ENCODE measurements at places on chromosomes 5 and 9. TPM values are rescaled to one million over a fixed set of nuclear protein-coding genes. Genes with fewer than 3 reads are reported as not detected.

- no peaks in the 10 kb centered on the region for H3K27me3 ChIP-seq
- no peak for DNase-seq
- H3K36me3 ChIP-seq = no peaks in the 10 kb centered on the region
- H3K4me3 ChIP-seq = no peak overlapping the region
These were observed 190.4 kb downstream of the EPB41L4A start for GRCh38 chr5:112228667-112229066.

DNA sequence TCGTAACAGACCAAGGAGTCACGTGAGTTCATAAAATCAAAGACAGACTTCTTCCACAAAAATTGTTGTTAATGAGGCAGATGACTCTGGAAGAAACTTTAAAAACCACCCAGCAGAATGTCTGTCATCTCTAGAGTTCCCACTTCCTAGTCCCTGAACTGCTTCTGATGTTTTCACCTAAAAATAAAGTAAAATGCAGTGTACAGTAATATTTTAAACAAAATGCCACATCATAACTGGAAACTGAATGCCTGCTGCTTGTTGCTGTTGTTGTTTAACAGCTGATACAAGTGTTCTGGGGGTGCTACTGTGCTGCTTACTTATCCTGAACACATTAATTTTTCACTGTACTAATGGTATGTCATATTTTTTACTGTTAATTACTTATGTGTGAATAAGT, 577.2 kb downstream of the MTRR start:
- no peaks in the 10 kb centered on the region for H3K36me3 ChIP-seq
- H3K27me3 ChIP-seq = no peaks in the 10 kb centered on the region
- H3K4me3 ChIP-seq = no peak overlapping the region
- DNase-seq = no peak
- no peak overlapping the region for H3K27ac ChIP-seq

DNA sequence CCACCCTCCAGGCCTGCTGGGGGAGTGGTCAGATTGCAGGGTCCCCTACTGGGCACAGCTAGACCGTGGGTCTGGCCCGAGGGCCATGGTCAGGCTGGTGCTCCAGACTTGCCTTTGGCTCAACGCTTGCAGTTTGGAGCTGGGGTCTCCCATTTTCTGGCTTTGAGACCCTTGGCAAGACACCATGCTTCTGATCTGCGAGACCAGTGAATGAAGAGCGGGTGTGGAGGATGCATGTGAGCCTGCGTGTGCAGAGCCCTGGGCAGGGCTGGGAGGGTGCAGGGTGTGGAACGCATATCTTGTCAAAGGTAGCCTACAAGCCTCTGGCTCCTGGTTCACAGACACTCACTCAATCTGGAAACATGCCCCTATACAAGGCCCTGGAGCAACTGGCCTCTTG, 6.1 kb upstream of the MRNIP start:
- H3K27ac ChIP-seq = no peak overlapping the region
- no peak for DNase-seq
- H3K4me1 ChIP-seq = no peaks in the 10 kb centered on the region
- H3K27me3 ChIP-seq = no peaks in the 10 kb centered on the region

GRCh38 chr5:17157916-17158529, 59.4 kb upstream of the BASP1 start:
- H3K36me3 ChIP-seq = no peaks in the 10 kb centered on the region
- H3K4me1 ChIP-seq = no peaks in the 10 kb centered on the region
- H3K4me3 ChIP-seq = no peak overlapping the region
- H3K27me3 ChIP-seq = no peaks in the 10 kb centered on the region
- no peak overlapping the region for H3K27ac ChIP-seq

- H3K27ac ChIP-seq = no peak overlapping the region
- H3K4me1 ChIP-seq = no peaks in the 10 kb centered on the region
- no peak overlapping the region for H3K4me3 ChIP-seq
- peak; percentile 13 for DNase-seq
- no peaks in the 10 kb centered on the region for H3K27me3 ChIP-seq
These were observed 44.3 kb downstream of the BICD2 start for GRCh38 chr9:92720209-92720765.

- no peaks in the 10 kb centered on the region for H3K36me3 ChIP-seq
- H3K27me3 ChIP-seq = no peaks in the 10 kb centered on the region
- H3K4me3 ChIP-seq = no peak overlapping the region
These were observed 2.8 kb upstream of the AJM1 start for GRCh38 chr9:136839229-136840139.

GRCh38 chr9:95649801-95650213, 133.0 kb upstream of the PTCH1 start:
- no peak overlapping the region for H3K27ac ChIP-seq
- no peaks in the 10 kb centered on the region for H3K27me3 ChIP-seq
- DNase-seq = no peak
- H3K36me3 ChIP-seq = no peaks in the 10 kb centered on the region

- no peaks in the 10 kb centered on the region for H3K27me3 ChIP-seq
- peak overlapping the region; percentile 83 for H3K27ac ChIP-seq
- peak; percentile 92 for DNase-seq
- no peaks in the 10 kb centered on the region for H3K36me3 ChIP-seq
- no peak overlapping the region for H3K4me3 ChIP-seq
These were observed 87.1 kb downstream of the PDE6A start for GRCh38 chr5:149857499-149857898.

DNA sequence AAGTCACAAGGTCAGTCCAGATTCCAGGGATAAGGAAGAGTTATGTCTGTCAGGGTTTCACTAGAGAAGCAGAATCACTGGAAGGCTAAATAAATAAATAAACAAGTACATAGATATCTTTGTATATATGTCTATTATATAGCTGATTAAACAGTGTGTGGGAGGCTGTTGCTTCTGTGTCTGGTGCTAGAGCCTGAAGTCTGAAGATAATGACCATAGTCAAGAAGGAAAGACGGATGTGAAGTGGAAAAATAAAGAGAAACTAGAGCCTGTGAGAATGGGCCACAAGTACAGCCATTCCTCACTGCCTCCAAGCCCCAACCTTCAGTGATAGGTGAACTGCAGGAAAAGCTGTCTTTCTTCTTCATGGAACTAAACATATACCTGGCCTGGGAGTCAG, 4.1 kb upstream of the TMED7 start:
- no peak overlapping the region for H3K27ac ChIP-seq
- H3K36me3 ChIP-seq = no peaks in the 10 kb centered on the region
- no peak overlapping the region for H3K4me3 ChIP-seq
- H3K4me1 ChIP-seq = no peaks in the 10 kb centered on the region
- no peak for DNase-seq

DNA sequence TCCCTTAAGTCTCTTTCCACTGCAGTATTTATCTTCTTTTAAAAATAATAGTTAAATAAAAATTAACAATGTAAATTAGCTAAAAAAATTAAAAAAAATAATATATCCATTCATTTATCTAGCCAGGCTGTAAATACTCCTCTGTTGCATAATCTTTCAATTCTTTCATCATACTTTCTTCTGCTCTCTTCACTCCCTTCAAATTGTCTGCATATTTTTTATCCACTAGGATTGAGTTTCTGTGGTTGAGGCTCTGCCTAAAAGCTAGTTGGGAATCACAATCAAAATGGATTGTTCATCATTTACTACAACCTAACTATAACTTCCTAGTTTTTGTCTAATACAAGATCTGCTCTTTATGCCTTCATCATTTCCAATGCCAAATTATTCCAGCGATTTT, 182.2 kb downstream of the PDE4D start:
- no peaks in the 10 kb centered on the region for H3K36me3 ChIP-seq
- no peaks in the 10 kb centered on the region for H3K4me1 ChIP-seq
- DNase-seq = no peak
- H3K27me3 ChIP-seq = no peaks in the 10 kb centered on the region
- H3K4me3 ChIP-seq = no peak overlapping the region
- H3K27ac ChIP-seq = no peak overlapping the region

DNA sequence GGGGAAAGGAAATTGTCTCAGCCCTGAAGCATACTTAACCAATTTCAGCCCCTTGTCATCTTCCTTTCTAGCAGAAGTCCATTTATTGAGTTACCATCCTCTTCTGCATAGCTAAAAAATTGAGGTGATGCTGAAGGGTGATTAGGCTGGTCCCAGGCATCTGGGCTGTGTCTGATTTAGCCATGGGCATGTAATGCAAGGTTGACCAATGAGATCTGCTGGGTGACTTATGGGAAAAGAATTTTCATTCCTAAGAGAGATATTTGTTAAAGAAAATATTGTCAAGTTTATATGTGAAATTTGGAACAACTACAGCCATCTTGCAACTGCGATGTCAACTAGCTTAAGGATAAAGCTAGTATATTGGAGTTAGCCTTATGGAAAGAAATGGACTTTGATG, 5.1 kb downstream of the ITGA2 start:
- no peak for DNase-seq
- H3K36me3 ChIP-seq = no peaks in the 10 kb centered on the region
- H3K27ac ChIP-seq = no peak overlapping the region
- no peaks in the 10 kb centered on the region for H3K4me1 ChIP-seq
- no peak overlapping the region for H3K4me3 ChIP-seq

GRCh38 chr5:160905285-160905684, 53.3 kb upstream of the ATP10B start:
- no peak overlapping the region for H3K4me3 ChIP-seq
- no peaks in the 10 kb centered on the region for H3K27me3 ChIP-seq
- H3K36me3 ChIP-seq = no peaks in the 10 kb centered on the region
- DNase-seq = no peak

GRCh38 chr5:147360816-147361215, 126.0 kb downstream of the STK32A start:
- no peaks in the 10 kb centered on the region for H3K4me1 ChIP-seq
- no peak overlapping the region for H3K4me3 ChIP-seq
- H3K27ac ChIP-seq = no peak overlapping the region
- no peak for DNase-seq

- no peak overlapping the region for H3K4me3 ChIP-seq
- no peaks in the 10 kb centered on the region for H3K27me3 ChIP-seq
- H3K36me3 ChIP-seq = no peaks in the 10 kb centered on the region
- no peaks in the 10 kb centered on the region for H3K4me1 ChIP-seq
- DNase-seq = no peak
These were observed 74.5 kb downstream of the XRCC4 start for GRCh38 chr5:83151821-83152220.

DNA sequence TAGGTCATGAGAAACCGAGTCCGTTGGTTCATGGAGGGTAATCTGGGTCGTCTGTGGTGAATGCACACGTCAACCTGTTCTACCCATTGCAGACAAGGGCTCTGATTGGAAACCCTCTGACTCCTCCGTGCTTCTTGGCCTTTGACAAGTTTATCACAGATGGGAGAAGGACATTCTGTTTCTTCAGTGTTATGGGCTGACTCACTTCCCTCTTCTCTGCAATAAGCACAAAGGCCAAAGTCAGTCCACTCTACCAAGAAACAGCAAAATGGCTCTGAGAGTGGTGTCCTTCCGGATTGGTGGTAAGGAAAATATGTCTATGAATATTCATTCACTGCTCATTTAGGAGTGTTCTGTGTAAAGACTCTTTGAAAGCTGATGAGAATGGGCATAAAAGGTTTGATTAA, 89.3 kb downstream of the FEM1C start:
- no peak overlapping the region for H3K4me3 ChIP-seq
- no peaks in the 10 kb centered on the region for H3K27me3 ChIP-seq
- peak overlapping the region; percentile 50 for H3K27ac ChIP-seq
- DNase-seq = no peak
- H3K36me3 ChIP-seq = no peaks in the 10 kb centered on the region

DNA sequence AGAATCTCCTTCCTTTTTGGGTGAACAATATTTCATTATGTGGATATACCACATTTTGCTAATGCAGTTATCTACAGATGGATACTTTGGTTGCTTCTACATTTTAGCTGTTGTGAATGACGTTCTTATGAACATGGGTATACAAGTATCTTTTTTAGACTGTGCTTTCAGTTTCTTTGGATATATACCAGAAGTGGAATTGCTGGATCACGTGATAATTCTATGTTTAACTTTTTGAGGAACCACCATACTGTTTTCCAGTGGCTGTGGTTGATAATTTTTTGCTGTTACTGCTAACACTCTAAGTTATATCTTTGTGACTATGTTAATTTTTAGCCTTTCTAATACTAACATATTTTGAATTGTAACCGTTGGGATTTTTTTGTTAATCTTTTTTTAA, 12.5 kb downstream of the WDR70 start:
- DNase-seq = no peak
- no peaks in the 10 kb centered on the region for H3K4me1 ChIP-seq
- no peaks in the 10 kb centered on the region for H3K36me3 ChIP-seq
- no peak overlapping the region for H3K27ac ChIP-seq
- no peaks in the 10 kb centered on the region for H3K27me3 ChIP-seq
- H3K4me3 ChIP-seq = no peak overlapping the region

DNA sequence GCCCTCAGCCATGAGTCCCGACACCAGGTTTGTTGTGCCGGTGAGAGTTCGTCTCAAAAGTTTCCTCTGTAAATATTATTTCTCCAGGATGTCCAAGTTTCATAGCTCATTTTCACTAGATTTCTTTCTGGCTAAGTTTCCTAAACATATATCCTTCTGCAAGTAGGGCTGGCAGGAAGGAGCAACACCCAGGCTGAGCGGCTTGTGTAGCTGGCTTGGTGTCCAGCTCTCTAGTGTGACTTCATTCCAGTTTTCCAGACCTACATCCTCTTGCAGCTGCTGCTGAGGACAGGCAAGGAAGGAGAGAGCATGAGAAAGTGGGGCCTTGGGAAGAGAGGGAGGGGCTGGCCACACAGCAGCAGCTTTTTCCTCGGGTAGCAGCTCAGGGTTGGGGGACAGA, 80.3 kb downstream of the FGF1 start:
- no peaks in the 10 kb centered on the region for H3K27me3 ChIP-seq
- no peaks in the 10 kb centered on the region for H3K36me3 ChIP-seq
- no peak overlapping the region for H3K4me3 ChIP-seq
- no peak overlapping the region for H3K27ac ChIP-seq

DNA sequence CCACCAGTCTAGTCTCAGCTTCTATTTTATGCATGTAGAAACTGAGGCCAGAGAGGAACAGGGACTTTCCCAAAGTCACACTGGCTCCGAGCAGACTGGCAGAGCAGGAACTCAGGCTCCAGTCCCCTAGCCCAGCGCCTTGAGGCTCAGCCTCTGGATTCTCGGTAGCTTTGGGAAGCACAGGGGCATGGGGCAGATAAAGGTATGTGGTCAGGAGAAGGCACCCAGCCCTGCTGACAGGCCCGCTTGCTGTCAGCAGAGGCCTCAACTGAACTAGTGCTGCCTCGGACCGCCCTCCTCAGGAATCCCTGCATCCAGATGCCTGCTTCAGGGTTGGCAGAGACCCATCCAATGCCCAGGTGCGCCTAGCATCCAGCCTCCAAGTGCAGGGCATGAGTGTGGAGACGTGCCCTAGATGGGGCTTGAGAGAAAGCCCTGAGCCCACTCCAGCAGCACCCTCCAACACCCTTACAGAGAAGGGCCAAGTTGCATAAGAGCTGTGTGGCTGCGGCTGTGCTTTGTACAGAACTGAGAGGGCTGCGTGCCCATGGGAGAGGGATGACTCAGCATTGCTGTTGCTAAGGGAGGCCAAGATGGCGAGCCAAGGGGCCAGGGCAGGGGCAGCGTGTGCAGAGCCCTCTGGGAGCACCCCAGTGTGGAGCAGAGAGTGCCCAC, 168.6 kb downstream of the MACROH2A1 start:
- H3K4me1 ChIP-seq = no peaks in the 10 kb centered on the region
- DNase-seq = no peak
- H3K36me3 ChIP-seq = no peaks in the 10 kb centered on the region
- no peak overlapping the region for H3K27ac ChIP-seq
- no peak overlapping the region for H3K4me3 ChIP-seq
- H3K27me3 ChIP-seq = no peaks in the 10 kb centered on the region

- no peaks in the 10 kb centered on the region for H3K36me3 ChIP-seq
- no peak overlapping the region for H3K27ac ChIP-seq
- H3K27me3 ChIP-seq = no peaks in the 10 kb centered on the region
- no peaks in the 10 kb centered on the region for H3K4me1 ChIP-seq
- no peak overlapping the region for H3K4me3 ChIP-seq
These were observed 448.4 kb downstream of the PSAT1 start for GRCh38 chr9:78745331-78745730.

Gene TEX48
- not detected for total RNA-seq

Gene PCDHGB2
- total RNA-seq = 5.8 TPM

Gene CTNND2
- not detected for total RNA-seq

Gene TICAM2
- total RNA-seq = 0.80 TPM

Gene KCNN2
- not detected for total RNA-seq

Gene UGT3A2
- total RNA-seq = not detected

Gene TLR4
- total RNA-seq = 6.6 TPM
